ENCODE measurements at places on chromosomes 4 and X.

DNA sequence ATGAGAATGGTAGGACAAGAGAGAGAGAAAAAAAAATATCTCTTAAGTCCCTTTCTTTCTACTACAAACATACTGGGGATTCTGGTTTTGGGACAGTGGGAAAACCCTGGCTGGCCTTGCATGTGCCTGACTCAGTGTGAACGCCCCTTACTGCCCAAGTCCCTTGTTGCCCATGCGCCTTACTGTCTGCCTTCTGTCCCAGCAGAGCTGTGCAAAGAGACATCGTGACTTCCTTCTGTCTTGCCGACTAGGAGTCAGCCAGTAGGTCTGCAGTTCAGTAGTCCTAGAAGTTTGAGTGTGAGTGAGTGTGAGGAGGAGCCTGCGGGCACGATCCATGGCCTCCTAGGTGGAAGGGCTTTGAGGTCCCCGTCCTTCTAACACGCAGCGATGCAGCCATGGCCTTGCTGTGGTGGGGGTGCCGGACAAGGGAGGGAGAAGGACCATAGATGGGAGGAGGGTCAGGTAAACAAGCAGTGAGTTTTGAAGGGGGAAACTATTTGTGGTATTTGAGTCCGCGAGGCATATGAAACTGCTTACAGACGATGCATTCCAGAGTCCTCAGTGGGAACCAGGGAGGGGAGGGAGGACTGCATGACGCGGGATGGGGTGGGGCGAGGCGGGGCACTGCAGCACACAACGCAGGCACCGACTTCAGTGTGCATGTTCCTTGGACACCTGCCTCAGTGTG is at the start of gene XAGE2:
XAGE2 (plus strand) TSS at position 654 of the 688 bp plus-strand sequence. CDS start 994 bp downstream, outside the sequence.
- DNase-seq: no peak

- DNase-seq: no peak
Measured at GRCh38 chr4:168208957-168209614, 109.5 kb downstream of the DDX60 start.

DNA sequence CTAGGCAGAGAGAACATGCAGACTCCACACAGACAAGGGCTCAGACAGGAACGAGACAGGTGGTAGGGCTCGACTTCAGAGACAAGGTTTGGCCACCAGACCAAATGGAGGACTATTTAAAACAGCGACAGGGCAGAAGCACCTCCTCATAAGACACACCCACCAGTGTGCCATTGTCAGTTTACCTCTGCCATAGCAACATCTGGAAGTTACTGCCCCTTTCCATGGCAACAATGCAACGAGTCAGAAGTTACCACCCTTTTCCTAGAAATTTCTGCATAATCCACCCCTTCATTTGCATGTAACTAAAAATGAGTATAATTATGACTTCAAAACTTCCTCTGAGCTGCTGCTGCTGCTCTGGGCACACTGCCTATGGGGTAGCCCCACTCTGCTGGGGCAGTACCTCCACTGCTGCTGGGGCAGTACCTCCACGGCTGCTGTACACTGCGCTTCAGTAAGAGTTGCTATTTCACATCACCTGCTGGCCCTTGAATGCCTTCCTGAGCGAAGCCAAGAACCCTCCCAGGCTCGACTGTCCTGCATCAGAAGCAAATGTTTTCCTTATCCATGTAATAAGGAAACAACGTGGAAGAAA is 2222.3 kb upstream of the AGA start:
- no peak for DNase-seq

- no peak for DNase-seq
Measured at GRCh38 chrX:13938051-13938828, 91.5 kb downstream of the GEMIN8 start.

DNA sequence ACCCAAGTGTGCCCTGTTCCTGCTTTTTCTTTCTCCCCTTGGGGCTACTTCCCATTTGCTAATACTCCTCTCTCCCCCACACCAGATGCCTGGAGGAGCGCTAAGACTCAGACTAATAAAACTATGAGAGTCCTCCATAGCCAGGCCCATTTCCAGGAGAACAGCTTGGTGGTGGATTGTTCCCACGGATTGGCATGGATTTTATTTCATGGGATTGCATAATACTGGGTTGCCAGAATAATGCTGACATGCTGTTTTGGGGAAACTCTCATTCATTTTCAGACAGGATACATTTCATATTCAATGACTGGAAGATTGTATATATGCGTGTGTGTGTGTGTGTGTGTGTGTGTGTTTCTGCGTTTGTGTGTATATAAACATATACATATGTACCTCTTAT is 447.5 kb upstream of the PITX2 start:
- DNase-seq: no peak

DNA sequence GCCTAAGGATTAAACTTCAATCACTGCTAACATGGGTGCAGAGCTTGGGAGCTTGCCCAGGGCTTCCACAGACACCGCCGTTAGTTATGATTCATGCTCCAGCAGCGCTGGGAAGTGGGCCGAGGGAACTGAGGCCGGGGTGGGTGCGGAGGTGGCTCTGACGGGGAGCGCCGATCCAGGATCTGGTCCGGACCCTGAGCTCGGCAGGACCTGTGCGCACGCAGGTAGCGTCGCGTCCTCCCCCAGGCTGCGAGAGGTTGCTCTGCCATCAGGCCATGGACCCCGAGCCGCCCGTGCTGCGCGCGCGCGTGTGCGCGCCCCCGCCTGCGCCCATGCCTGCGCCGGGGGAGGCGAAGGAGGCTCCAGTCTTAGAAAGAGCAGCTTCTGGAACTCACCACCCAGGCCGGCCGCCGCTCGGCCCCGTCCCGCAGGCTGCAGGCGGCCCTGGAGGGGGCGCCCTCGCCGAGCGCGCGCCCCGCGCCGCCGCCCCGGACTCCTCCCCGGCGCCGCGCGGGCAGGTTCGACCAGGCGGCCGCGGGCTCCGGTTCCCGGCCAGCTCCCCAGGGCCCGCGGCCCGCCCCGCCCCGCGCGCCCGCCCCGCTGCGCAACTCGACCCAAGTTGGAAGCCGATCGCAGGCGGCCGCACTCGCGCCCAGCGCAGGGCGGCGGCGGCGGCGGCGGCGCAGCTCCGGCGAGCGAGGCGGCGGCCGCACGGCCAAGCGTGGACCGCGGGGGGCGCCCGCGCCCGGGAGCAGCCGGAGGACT is 732 bp upstream of the ADRA2C start:
- DNase-seq: no peak
